ENCODE measurements at places on chromosomes 6 and 20. TPM values are rescaled to one million over a fixed set of nuclear protein-coding genes. Genes with fewer than 3 reads are reported as not detected.

The ADGRF5 gene
- not detected for total RNA-seq

The CCN5 gene
- total RNA-seq = not detected

The TMEM170B gene
- total RNA-seq = 1.9 TPM

The SLC22A7 gene
- total RNA-seq = not detected

GRCh38 chr6:115958958-115959357, 101.7 kb downstream of the FRK start:
- no peak overlapping the region for H3K4me3 ChIP-seq
- no peaks in the 10 kb centered on the region for H3K36me3 ChIP-seq
- H3K27ac ChIP-seq = no peak overlapping the region
- no peaks in the 10 kb centered on the region for H3K4me1 ChIP-seq
- no peaks in the 10 kb centered on the region for H3K27me3 ChIP-seq
- DNase-seq = no peak
